ENCODE measurements at places on chromosomes 6 and 20.

GRCh38 chr20:12998046-12998445 is 10.7 kb upstream of the SPTLC3 start:
- DNase-seq: no peak

DNA sequence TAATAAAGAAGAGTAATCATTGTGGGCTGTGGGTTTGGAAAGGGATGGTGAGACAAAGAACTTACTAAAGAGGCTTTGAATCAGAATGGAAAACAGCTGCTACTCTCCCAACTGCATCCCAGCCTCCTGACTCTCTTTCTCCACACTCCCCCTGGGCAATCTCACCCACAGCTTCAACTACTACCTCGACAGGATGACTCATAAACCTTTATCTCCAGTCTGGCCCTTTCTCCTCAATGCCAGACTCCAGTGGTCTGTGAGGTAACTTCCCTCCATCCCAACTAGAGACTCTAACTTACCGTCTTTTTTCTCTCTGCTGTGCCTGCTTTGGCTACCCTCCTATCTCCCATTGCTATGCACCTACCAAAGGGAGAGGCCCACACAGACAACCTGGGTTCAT is 135.3 kb upstream of the RREB1 start:
- no peak for DNase-seq

DNA sequence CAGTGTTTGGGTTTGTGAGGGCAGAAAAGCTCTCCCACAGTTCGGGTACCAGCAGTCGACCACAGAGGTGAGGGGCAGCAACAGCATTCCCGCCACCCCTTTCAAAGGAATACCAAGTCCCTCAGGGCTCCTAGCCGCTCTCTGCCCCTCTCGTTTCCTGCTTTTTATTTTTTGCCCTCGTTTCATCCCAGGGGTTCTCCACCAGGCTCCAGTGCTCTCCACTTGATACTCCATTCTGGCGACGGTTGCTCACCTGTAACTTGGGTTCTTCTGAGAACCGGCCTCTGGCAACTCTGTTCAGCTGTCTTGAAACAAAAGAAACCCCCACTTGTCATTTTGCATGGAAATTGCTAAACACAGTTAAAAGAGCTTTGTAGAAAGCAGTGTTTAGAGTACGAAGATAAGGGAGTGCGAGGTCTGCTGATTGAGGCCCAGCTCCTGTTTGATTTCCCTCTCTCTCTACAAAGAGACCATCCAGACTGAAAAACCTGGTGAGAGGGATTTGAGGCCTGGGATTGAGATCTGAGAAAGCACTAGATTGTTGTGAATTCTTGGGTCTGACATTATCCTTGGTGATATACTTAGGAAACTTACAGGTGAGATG is 28.7 kb downstream of the IGF2R start:
- DNase-seq: no peak

GRCh38 chr6:36639171-36639808 is 39.2 kb upstream of the CDKN1A start:
- DNase-seq: no peak

DNA sequence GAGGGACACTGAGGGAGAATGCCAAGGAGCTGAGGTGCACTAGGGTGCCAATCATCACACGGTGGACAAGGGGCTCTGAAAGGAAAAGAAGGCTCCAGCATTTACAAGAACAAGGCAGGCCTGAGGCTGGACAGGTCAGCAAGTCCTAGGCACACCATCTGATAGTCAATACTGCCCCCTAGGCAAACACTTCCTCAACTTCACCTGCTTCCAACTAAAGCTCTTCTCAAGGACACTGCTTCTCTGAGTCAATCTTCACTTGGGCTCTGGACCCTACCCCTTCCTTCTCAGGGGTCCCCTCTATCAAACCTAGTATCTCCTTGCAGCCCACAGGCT is 37.7 kb upstream of the SLC4A11 start:
- no peak for DNase-seq

DNA sequence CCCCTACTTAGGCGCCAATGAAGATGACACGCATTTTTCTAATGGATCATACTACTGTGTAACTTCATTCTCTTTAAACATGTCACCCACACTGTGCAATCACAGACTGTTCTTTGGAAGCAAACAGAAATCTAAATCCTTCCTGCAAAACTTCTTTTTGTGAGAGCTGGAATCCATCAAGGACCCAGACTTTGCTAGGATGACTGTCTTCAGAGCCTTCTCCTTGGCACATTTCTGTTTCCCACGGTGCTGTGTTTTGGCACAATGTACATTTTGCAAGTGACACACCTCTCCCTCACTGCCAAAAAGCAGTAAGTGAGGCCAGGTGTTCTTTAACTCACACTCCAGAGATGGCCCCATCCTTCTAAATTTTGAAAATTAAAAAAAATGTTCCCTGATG is 21.7 kb upstream of the TAGAP start:
- no peak for DNase-seq

- no peak for DNase-seq
These were observed 63.2 kb upstream of the BMP2 start for GRCh38 chr20:6704132-6704861.

- DNase-seq: no peak
These were observed 33.9 kb downstream of the ITPR3 start for GRCh38 chr6:33654831-33655554.

GRCh38 chr6:135056632-135057031 is 2.0 kb upstream of the HBS1L start:
- DNase-seq: no peak

All from amygdala (tissue), 56 donors.